ENCODE measurements at places on chromosomes 3 and 15.

GRCh38 chr15:63943829-63944680 is 102.2 kb downstream of the DAPK2 start:
- no peak for DNase-seq

- no peak for DNase-seq
Measured at GRCh38 chr15:96462768-96463750, 132.6 kb downstream of the NR2F2 start.

DNA sequence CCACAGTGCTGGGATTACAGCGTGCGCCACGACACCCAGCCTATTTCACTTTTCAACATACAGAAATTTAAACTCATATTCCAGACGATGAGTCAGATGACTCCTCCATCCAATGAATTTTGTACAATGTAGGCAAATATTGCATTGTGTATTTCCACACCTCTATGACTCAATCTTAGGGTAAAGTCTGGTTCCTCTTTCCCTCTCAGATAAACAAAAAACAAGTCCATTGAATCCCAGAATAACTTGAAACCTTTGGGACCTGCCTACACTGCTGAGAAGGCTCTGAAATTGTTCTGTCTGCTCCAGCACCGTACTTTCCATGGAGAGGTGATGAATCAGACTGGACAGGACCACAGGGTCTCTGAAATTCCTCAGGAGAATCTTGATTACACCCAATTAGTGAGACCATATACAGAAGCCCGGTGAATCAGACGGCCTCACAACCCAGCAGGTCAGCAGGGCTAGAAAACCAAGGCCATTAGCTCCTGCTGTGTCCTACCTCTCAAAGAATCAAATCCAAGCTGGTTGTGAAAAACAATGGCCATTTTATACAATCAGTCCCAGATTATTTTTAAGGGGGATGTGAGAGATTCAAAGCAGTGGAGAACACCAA is 112.6 kb downstream of the ERC2 start:
- DNase-seq = no peak

- DNase-seq = no peak
Measured at GRCh38 chr3:189883113-189883753, 237.5 kb downstream of the P3H2 start.

DNA sequence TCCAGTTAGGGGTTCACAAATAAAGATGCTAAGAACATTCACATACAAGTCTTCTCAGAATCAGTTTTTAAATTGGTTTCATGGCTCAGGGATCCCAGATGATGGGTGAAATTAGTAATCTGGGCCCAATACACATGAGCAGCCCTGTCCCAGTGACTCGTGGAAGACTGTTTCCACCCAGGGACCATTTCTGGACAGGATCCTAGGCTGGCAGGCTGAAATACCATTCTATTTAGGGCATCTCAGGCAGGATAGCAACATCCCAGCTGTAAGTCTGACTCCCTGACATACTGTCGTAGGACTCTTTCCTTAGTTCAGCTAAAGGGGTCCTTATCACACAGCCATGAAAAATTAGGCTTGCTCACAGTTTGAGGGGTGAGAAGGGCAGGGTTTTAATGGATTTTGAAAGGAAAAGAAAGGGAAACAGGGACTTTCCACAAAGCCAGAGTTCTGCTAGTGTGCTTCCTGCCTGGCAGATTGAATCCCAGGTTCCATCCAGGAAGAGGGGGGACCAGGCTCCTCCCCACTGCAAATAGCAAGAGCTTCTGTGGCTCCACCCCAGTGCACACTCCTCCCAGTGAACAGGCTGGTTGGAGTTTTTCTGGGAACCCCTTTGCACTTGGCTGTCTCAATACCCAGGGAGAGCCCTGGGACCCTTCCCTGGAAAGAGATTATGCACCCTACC is 41.3 kb upstream of the LYZL4 start:
- DNase-seq = no peak
